RKO (cell line): ENCODE measurements at places on chromosomes 2 and 18.

- no peak for DNase-seq
Measured at GRCh38 chr18:850960-851359, 38.9 kb upstream of the YES1 start.

GRCh38 chr2:150465703-150466569 lies 21.5 kb downstream of the RND3 start:
- DNase-seq, result no peak

DNA sequence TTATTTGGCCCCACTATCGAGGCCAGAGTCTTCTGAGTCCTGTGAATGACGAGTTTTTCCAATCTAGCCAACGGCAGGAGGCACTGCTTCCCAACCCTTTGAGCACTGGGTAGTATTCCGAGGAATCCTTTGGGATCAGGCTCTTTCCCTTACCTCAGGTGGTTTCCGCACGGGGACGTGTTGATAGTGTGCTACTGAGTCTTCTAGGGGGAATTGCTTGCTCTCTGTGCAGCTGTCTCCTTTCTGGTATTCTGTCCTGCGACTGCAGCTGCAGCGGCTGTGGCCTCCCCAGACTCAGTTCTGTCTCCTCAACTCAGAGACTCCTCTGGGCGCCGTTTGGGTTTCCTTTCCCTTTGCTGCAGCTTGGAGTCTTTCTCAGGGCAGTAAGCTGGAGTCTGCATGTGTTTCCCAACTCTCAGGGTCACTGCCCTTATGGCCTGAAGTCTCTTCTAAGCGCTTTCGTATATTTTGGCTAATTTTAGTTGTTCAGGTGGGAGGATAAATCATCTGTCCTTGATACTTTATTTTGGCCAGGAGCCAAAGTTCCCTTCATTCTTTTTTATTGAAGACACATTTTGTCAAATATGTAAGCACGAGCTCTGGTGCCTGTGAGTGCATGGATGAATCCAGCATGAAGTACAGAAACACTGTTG lies 118.4 kb downstream of the MAP4K4 start:
- DNase-seq, result no peak

DNA sequence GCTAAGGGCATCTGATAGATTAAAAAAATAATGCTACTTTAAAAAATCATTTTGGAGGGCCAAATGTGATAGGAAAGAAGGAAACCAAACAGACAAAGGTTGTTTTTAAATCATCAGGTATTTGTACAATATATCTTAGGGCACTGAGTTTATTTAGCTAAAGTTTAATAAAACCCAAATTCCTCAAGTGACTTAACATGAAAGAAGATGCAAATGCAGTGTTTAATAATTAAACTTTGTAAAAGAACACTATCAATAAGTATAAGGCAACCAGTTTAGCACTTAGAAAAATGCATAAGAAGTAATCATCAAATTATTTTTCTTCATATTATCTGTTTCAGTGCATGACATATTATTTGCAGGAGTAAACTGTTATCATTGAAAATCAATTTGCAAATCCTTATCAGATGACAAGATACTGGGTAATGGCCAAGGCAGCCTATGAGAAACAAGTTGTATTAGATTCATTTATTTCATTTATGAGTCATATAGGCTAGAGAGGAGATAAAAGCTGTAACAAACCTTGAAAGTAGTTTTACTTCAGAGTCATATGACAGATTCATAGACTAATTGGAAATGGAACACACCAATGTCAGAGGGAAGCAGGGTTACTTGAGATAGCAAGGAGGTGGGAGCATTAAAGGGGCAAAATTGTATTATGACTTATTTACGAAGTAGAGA lies 165.5 kb downstream of the GCA start:
- no peak for DNase-seq

DNA sequence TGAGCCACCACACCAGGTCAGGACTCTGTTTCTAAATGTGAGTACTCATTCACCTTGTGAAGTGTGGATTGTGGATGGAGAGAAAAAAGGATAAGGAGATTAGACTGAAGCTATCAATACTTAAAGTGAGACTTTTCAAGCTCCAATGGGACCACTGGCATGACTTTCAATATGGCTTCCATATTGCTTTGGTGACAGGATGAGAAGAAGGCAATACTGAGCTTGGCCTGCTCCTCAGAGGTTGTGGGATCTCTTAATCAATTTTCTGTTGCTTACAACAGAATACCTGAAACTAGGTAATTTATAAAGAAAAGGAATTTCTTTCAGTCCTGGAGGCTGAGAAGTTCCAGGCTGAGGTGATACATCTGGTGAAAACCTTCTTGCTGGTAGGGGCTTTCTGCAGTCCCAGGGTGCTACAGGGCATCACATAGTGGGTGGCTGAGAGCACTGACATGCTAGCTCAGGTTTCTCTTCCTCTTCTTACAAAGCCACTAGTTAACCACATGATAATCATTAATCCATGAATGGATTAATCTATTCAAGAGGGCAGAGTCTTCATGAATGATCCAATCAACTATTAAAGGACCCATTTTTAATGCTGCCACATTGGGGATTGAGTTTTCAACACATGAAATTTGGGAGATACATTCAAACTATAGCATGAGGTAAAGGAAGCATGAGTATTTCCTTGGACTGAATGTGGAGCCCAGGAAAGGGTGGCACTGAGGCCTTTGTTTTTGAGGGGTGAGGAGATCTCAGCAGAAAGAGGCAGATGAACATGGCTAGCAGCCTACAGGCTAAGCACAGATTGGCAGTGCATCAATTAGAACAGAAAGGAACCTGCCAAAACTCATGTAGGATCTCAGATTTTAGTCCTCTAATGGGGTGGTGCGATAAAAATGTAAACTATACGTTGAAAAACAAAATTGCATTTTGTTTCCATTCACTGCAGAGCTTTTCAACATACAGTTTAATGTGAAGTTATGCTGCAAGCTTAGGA lies 274.5 kb downstream of the PIK3C3 start:
- DNase-seq, result no peak

- DNase-seq, result no peak
Measured at GRCh38 chr18:56381196-56381595, 257.2 kb downstream of the TXNL1 start.

- no peak for DNase-seq
Measured at GRCh38 chr18:65749841-65750240, 971 bp upstream of the CDH7 start.

DNA sequence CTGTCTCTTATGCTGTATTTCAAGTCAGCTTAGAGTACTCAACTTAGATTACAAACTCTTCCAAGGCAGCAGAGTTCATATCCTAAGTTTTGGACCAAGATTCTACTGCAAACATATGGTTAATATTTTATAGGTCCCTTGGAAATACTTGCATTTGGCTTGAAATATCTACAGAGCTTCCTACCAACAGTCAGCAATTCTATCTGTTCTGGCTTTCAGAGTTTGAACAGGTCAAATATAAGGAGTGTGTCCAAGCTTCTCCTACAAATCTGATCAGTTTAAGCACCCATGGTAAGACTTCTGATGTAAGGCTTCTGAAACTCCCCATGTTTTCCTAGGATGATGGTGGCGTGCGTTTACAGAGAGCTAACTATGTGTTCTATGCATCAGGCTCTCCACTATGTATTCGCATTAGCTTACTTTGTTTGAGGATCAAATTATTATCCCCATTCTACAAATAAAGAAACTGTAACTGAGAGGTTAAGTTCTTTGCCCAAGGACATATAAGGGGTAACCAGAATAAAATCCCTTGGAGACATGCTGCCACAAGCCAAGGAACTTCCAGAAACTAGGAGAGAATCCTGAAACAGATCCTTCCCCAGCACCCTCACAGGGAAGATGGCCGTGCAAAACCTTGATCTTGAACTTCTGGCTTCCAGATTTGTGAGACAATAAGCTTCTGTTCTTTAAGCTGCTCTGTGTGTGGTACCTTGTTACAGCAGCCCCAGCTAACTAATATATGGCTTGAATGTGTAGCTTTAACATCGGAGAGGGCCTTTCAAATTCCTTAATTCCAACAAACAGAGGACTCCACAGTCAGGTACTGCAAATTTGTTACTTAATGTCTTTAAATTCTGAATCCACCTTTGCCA lies 55.1 kb downstream of the ATP8B1 start:
- DNase-seq, result no peak

- no peak for DNase-seq
Measured at GRCh38 chr2:146128216-146128615, 1608.3 kb upstream of the ZEB2 start.

GRCh38 chr2:109322641-109323040 lies 193.6 kb downstream of the SH3RF3 start:
- no peak for DNase-seq

DNA sequence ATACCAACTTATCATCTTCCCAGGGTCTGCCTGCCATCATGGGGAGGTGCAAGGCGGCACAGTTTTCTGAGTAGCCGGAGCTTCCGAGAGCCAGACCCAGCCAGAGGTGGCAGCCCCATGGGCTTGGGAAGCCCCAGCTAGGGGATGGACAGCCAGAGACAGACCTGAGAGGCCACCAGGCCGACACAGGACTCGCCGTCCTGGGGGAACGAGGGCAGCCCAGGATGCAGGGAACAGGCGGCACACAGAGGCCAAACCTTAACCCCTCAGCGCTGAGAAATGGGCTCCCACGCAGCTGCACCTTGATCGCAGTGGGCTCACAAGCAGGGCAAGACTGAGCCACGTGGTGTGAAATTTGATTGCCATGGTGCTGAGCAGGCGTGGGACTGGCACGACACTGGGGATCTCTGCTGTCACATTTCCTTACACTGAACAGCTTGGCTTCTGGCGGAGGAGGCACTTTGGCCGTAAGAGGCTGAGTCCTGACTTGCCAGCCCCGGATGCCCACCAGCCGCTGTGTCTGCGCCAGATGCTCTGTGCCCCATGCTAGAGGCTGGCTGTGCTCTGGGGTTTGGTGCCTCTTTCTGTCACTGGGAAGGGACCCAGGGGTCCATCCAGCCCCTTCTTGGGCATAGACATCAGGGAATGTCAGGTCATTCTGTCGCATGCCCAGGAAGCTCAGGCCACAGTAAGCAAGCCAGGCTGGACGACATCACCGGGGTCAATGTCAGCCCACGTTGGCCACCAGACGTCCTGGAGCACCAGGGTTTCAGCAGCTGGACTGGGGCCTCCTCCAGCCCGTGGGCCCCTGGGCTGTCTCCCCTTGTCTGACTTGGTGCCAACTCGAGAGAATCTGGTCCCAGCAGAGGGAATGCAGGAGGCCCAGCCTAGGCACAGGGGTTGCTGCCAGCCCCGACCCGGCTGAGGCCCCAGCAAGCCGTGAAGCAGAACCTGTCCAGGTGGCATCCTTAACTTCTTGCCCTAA lies 312.1 kb upstream of the MYT1L start:
- DNase-seq, result no peak

- no peak for DNase-seq
Measured at GRCh38 chr2:60356346-60356745, 197.1 kb downstream of the BCL11A start.

DNA sequence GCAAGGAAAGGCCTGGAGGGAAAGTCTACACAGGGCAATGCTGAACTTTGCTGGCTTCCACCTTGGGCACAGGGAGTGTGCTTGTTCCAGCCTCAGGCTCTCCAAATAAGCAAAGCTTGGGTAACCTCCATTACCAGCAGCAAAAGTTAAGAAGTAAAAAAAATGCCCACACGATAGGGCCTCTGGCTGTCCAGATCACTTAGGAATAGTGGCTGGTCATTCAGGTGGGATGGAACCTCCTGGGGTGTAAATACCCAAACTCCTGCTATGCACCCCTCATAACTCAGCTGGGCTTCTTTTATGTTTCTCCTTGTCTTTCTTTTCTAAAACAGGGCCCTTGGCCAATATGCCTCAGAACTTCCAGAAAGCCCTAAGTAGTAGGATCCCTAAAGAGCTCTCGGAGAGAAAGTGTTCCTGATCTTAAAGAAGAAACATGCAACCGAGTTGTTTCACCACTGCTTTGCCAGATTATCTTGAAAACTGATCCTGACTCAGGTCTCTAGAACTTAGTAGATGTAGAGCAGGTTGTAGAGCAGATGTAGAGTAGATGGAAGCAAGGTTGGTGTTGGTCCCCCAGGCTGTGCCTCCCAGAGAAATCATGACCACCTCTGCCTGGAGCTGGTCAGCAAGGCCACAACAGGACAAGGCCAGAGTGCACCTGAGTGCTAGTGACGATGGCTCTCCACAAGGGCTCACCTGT lies 2.0 kb upstream of the OSR1 start:
- no peak for DNase-seq

DNA sequence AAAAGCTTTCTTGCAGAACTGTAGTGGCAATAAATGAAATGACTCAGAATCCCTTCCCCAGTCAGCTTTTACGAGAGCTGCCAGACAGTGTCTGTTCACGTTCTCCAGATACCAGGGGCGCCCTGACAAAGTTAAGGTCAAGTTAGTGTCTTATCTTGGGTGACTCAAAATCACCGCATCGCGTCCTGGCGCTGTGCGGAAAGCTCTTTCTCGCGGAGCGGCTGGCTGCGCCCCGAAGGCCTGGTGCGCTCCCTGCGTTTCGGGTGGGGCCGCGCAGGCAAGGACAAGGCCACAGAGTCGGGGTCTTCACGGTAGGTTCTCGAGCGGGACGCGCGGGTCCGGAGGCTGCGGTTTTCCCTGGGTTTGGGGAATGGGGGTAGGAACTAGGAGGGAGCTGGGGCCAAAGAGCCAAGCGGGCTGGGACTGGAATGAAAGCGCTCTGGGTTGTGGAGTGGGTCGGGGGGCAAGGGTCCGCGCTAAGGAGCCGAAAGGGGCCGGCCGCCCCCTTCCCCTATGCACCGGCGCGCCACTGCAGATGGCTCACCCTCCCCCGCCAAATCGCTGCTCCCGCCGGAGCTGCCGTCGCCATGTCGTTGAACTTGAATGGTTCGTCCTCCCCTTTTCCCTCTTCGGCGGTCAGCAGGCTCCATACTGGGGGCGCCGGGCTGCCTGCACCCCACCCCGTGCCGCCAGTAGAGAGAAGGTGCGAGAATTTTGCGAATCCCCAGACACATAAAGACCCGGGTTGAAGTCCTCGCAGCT lies 2.6 kb upstream of the HOXD11 start:
- DNase-seq, result no peak

DNA sequence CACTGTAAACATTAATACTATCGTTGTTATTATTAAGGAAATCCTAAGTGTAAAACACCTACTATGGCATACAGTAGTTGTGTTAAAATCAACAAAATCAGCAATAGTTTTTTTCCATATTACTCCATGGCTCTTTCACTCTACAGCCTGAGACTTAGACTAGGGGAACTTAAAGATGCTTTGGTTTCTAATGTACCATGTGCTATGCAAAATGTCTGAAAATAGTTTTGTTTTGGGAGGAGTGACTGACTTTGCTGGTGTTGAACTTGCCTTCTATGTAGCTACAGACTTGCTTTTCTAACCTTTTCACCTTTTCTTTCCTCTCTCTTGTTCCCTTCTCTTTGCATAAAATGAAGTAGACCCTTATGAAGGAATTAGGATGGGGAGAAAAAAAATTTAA lies 159.0 kb upstream of the CCDC195 start:
- DNase-seq, result no peak

GRCh38 chr2:199382091-199382490 lies 75.6 kb downstream of the SATB2 start:
- DNase-seq, result no peak
